Calu3 (cell line): ENCODE measurements at places on chromosomes 5 and 9. TPM values are rescaled to one million over a fixed set of nuclear protein-coding genes. Genes with fewer than 3 reads are reported as not detected.

The BTNL9 gene
- total RNA-seq, result 5.0 and 5.8 TPM in 2 replicates

GRCh38 chr5:5141625-5142525 lies 1.7 kb downstream of the ADAMTS16 start:
- DNase-seq, result peak; percentile 57
- H3K27me3 ChIP-seq, result no peaks in the 10 kb centered on the region
- H3K4me1 ChIP-seq, result no peaks in the 10 kb centered on the region
- H3K4me3 ChIP-seq, result no peak overlapping the region
- no peak overlapping the region for H3K27ac ChIP-seq

DNA sequence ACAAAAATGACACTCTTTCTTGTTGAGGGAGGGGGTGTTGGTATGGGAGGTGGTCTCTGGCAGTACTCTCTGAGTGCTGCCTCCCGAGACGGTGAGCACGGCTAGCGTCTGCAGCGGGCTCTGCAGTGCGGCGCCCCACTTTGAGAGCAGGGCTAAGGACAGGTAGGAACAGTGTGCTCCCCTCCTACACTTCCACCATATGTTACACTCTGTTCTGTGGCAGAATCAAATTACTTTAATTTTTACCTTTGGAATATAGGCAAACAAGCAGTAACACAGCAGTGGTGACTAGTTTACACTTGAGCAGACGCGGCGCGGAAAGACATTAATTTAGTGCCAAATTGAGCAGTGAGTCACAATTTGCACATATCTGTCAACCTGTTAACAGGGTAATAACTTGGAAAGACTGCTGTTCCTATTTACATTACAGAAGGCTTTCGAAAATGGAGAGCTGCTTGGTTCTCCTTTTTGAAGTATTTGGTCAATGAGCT lies 136.3 kb downstream of the MED27 start:
- H3K36me3 ChIP-seq, result no peaks in the 10 kb centered on the region
- no peak for DNase-seq
- no peak overlapping the region for H3K4me3 ChIP-seq
- no peaks in the 10 kb centered on the region for H3K4me1 ChIP-seq
- H3K27me3 ChIP-seq, result no peaks in the 10 kb centered on the region
- no peak overlapping the region for H3K27ac ChIP-seq

DNA sequence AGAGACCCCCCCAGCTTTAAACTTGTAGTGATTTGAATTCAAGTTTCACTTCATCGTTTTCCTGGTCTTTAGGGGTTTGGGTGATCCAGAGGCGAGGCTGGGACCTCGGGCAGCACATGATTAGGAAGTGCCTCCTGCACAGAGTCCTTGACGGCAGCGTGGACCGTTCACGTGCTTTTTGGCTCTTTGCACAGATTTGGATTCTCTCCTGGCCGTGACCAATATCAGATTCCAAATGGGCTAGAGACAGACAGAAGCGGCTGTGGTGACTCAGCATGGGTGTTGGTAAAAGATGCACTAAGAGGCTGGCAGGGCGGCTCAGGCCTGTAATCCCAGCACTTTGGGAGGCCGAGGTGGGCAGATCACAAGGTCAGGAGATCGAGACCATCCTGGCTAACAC lies 117.2 kb upstream of the CACNA1B start:
- no peak overlapping the region for H3K27ac ChIP-seq
- H3K27me3 ChIP-seq, result no peaks in the 10 kb centered on the region
- peaks cover 11% of the 10 kb centered on the region for H3K36me3 ChIP-seq
- no peaks in the 10 kb centered on the region for H3K4me1 ChIP-seq

The CRHBP gene
- total RNA-seq, result not detected in 2 replicates

GRCh38 chr9:4327504-4328191 lies 27.8 kb upstream of the GLIS3 start:
- H3K27me3 ChIP-seq, result no peaks in the 10 kb centered on the region
- H3K36me3 ChIP-seq, result peaks cover 5% of the 10 kb centered on the region
- peaks cover 11% of the 10 kb centered on the region for H3K4me1 ChIP-seq
